ENCODE measurements at places on chromosomes 13 and 19.

GRCh38 chr13:30697996-30698401 is 37.3 kb upstream of the ALOX5AP start:
- DNase-seq: no peak

- no peak for DNase-seq
Observed at GRCh38 chr19:15498910-15499309, 9.4 kb upstream of the CYP4F22 start.

- DNase-seq: no peak
Observed at GRCh38 chr19:5228490-5228889, 112.1 kb downstream of the PTPRS start.

DNA sequence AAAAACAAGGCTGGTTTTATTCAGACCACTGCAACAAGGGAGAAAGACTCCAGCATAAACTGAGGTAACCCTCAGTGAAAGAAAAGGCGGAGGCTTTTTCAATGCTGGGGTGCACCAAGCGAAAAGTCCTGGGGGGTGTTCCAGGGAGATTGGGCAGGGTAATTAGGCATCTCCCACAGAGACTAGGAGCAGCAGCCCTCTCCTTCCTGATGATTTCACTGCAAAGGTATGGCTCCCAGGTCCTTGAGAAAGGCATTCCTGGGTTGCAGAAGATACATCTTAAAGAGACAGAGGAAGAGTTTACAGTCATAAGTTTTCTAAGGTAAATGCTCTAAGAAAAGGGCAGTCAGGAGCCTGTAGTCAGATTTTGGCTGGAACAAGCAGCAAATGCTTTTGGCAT is 412.0 kb downstream of the FOXO1 start:
- DNase-seq: peak; percentile 80

GRCh38 chr13:75217949-75218348 is 264.0 kb downstream of the TBC1D4 start:
- DNase-seq: peak; percentile 30

DNA sequence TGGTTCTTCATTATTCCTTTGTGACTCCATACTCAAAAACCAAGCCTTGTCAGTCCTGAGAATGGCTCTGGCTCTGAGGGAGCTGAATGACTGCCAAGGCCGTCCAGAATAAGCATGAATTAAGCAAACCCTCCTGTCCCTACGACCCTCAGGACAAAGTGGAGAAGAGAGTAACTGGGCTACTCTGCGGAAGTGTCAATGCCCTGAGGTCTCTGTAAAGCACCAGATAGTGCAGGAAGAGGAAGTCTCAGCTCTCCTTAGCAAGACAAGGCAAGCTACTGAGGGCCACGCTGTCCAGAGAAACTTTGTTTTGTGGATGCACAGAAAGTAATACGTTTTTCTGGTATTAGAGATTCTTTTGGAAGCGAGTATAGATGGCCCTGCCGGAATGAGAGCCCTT is 94.1 kb downstream of the RNASEH2B start:
- no peak for DNase-seq

DNA sequence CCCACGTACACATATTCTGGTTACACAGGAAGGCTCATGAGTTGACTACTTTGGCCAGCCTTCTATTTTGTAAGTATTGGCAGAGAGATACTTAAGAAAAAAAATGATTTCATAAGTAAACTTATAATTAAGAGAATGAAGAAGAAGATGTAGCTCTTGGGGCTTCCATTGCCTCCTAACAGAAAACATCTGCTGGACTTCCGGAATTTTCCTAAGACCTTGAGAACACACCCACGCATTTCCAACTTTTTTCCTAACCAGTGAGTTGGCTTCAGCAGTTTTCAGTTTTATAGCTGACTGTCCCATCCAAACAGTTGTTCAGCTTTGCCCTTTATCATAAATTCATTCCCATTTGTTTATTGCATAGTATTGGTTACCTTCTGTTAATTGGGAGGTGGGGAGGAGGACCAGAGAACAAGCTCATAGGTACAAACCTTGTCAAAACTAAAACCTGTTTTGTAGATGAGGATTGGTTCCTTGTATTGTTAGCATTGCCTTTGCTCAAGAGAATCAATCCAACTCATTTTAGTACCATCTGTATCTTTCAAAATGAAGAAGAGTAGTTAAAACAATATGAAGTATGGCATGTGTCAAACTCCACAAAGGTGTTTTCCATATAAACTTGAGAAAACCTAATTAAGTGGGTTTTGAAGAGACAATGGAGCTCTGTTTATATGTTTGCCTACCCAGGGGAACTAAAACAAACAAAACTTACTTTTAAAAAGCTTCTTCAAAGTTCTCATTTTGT is 93.9 kb downstream of the COL4A2 start:
- DNase-seq: no peak

DNA sequence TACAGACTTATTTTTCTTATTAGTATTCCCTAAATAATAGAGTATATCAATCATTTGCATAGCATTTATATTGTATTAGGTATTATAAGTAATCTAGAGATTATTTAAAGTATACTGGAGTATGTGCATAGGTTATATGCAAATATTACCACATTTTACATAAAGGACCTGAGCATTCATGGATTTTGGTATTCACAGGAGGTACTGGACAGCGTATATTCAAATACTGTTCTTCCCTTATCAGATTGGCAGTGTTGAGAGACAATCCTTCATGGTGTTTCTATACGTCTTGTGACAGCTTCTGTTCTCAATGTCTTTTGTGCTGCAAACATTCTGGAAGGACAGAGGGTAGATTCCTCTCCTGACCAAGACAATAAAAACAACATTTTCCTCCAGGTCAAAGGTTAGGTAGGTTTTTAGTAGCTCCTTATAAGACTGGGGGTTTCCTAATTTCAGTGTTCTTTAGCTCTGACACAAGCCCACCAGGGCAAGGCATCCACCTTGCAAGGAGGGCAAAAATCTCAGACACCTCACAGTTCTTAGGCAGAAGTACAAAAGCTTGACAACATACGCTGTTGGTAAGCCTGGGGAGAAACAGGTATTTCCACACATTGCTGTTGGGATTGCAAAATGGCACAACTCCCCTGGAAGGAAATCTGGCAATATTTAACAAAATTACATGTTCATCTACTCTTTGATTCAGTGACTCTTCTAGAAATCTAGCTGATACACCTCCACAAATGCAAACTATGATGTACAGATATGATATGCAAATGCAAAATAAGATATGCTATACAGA is 20.6 kb upstream of the PCCA start:
- DNase-seq: no peak

DNA sequence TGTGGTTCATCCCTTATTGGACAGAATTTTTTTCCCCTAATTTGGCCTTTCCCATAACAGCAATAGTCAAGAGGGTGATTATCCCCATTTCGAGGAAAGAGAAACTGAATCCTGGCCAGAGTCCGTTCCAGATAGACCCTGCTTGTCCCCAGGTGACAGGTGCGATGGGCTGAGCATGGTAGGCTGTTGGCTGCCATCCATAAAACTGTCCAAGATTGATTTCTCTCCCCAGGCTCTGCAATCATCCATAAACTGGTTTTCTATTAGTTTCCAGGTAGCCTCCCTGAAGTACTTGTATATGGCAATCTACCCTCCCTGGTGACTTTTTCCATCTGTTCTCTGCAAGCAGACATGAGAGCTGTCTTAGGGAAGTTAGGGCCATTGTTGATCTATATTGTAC is 25.4 kb downstream of the SERP2 start:
- no peak for DNase-seq

GRCh38 chr13:102318233-102318632 is 83.6 kb downstream of the FGF14 start:
- DNase-seq: no peak

- DNase-seq: no peak
Observed at GRCh38 chr19:18392417-18392816, 5.0 kb downstream of the LRRC25 start.

DNA sequence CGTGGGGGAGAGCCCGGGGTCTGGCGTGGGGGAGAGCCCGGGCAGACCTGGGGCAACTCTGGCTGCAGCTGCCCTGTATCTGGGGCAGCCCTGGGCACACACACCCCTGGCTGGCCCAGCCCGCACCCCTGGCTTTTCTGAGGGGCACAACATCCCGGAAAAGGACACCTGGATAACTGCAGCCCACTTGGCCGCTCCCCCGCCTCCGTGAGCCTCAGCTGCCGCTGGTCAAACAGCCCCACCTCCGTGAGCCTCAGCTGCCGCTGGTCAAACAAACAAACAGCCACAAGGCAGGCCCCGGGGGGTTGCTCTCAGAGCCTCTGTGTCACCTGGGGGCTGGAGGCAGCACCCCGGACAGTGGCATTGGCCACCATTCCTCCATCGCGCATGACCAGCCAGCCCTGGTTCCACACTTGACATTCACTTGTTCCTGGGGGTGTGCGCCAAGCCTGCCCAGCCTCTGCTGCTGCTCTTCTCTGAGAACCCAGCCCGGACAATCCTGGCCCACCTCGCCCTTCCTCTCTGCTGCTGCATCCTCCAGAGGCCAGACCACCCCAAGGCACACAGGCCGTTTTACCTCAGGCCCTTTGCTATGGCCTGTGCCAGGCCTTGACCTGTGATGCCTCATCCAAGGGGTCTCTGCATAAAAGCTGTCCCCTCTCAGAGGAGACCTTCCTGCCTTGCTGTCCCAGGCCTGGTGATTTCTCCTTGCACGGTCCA is 19.9 kb downstream of the CEBPG start:
- DNase-seq: no peak

DNA sequence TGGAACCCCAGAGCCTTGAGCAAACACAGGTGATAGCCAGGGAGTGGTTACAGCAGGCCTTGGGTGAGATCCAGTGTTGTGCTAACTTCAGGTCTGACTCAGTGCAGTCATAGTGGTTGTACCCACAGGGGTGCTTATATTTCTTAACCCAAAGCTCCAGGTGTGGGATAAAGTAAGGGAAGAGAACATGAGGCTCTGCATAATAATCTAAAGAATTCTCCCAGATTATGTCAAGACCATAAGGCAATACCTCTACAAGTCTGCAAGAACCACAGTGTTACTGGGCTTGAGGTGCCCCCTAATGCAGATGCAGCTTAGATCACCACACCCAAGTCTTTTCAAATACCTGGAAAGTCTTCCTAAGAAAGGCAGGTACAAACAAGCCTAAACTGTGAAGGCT is 485.4 kb downstream of the RFC3 start:
- no peak for DNase-seq

GRCh38 chr19:13861714-13862531 is 15.0 kb upstream of the NANOS3 start:
- peak; percentile 89 for DNase-seq

GRCh38 chr19:3880471-3881271 is at the start of gene ATCAY:
Gene ATCAY (plus strand): TSS chr19:3880685. CDS start chr19:3885768, 5,083 bp downstream.
- DNase-seq: no peak

GRCh38 chr13:44795176-44795575 is 194.1 kb downstream of the NUFIP1 start:
- DNase-seq: no peak

- DNase-seq: peak; percentile 96
Observed at GRCh38 chr19:52665529-52665928, 27.4 kb upstream of the ZNF83 start.

DNA sequence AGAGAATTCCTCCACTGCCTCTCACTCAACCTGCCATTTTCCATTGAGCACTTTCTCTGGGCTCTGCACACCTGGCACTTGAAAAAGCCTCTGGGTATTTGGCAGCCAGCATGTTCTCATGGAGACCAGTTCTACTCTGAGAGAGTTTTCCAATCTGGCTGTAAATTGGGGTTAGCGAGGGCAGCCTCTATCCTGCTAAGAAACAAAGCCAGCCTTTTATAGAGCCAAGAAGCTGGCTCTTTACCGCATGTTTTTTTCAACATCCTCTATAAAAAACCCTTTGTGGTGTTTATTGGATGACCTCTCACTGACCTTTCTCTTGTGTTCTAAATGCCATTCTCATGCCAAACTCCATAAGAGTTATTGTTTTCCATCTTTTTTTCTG is 52.6 kb upstream of the RCBTB2 start:
- peak; percentile 26 for DNase-seq

DNA sequence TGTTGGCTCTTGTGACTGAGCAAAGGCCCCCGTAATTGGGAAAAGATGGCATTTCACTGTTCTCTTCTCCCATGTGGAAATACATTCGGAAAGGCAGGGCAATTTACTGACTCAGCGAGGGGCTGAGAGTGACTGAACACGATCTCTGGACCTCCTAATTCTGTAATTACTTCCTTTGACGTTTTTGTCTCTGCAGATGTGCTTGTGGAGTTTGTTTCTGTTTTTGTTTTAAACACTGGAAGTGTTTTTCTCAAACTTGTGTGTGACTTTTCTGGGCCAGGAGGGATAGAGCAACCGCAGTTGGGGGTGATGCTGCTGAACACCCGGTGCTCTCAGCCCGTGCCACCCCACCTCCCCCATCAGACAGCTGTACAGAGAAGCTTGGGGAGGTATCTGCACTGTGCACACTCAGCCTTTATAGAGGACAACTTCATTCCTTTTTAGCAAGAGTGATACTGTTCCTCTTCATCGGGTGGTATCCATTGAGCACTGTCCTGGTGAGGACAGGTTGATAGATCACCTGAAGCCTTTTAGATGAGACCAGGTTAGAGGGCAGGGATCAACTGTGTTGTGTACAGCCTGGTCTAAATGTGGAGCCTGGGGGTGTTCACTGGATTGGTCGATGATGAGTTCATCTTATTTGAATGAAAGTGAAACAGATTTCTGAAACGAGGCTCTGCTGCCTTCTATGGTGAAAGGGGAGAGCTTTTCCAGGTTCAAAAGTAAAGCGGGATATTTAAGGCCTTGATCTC is 117.4 kb downstream of the ESD start:
- peak; percentile 72 for DNase-seq

GRCh38 chr19:4504891-4505569 is 13.3 kb downstream of the PLIN4 start:
- no peak for DNase-seq

GRCh38 chr13:31036731-31037695 is 104.6 kb downstream of the TEX26 start:
- DNase-seq: no peak

DNA sequence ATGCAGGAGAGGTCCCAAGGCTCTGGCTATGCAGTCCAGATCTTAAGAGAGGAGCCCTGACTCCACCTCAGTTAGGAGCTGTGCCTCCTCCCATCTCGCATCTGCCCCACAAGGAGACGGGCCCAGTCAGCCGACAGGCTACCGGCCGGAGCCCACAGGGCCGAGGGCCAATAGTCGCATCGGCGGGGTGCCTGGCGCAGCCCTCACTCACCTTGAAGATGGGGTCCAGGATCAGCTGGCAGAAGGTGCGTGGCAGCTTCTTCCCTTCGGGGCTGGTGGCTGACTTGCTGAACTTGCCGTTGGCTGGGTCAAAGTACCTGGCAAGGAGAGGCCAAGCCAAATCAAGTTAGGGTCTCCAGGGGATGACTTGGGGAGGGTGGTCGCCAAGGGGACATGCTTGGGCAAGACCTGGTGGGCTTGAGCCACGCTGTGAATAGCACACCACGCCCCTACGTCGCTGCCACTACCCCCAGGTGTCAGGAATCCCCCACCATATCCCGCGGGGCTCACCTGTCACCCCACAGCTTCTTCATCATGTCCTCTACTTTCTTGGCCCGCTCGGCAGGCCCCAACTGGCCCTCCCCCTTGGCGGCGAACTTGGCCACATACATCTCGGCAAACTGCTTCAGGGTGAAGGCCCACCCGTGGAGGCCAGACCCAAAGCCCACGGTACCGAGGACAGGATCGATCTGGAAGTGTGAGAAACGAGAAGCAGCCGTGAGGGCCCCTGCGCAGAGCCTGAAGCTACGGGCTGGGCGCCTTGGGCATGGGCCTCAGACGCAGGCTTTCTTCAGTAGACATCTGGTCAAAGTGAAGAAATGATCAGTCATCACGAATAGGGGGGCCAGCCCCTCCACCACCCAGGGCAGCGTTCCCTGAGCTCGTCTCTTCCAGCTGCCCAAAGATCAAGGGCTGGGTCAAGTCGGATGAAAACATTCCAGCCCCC is 3.3 kb downstream of the EEF2 start:
- no peak for DNase-seq

All from kidney tubule cell (primary cell).